ENCODE measurements at places on chromosomes 3 and 15.
A peak's percentile ranks its signal among the peaks of the same experiment; 100 is the strongest.

GRCh38 chr3:58403513-58404109 is 30.0 kb downstream of the PDHB start:
- DNase-seq: no peak

GRCh38 chr3:114668099-114668498 is 374.3 kb downstream of the TIGIT start:
- DNase-seq: no peak

- no peak for DNase-seq
These were observed 97.9 kb downstream of the ADCY5 start for GRCh38 chr3:123350971-123351370.

- DNase-seq: no peak
These were observed 245.1 kb downstream of the MAGI1 start for GRCh38 chr3:65793495-65794200.

- DNase-seq: no peak
These were observed 72.5 kb upstream of the ARHGEF3 start for GRCh38 chr3:56874269-56874668.

- no peak for DNase-seq
These were observed 50.2 kb downstream of the CMC1 start for GRCh38 chr3:28291577-28291976.

DNA sequence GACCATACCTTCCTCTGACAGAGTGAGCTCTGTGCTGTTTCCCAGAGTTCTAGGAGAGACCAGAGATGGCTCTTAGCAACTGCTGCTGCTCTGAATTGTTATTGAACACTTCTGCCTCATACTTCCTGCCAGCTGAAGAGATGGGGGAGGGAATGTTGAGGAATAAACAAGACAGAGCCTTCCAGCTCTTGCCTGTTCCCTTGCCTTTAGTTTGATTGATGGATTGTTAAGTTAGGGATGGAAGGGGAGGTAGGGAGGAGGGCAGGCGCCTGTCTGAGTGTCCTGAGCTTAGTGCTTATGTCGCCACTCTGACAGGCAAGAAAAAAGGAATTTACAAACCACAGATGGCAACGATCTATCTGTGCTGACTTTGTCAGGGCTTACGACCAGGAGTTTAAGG is 42.8 kb downstream of the ZNF609 start:
- DNase-seq: no peak

GRCh38 chr3:128965818-128966217 is 28.1 kb downstream of the CFAP92 start:
- DNase-seq: no peak

- no peak for DNase-seq
These were observed 51.8 kb downstream of the RFTN1 start for GRCh38 chr3:16461463-16462245.

DNA sequence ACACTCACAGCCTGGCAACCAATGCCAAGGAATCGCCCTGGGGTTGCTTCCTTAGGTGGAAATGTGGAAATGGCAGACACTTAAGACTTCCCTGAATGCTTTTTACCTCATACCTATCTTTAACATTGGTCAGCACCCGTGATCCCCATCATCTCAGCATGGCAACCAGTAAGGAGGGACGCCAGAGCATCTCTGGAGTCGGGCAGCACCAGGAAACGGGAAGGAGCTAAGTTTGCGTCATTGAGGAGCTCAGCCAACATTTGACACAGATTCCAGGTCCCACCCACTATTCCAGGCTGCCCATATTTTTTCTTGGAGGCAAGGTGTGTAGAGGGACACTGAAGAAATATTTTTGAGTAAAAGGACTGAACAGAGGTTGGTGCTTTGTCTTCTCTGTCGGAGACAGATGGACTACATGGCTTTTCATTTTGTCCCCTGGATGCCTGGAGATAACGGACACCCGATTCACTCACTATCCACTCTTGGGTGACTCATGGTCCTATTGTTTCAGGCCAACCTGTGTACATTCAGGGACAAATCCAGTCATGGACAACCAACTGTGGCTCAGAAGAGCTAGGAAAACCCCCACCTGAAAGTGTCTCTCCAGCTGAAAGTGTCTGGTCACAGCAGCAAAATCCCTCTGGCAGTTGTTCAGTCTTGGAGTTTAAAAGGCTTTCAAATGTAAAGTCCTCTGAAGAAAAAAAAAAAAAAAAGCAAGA is 70.4 kb upstream of the OXTR start:
- no peak for DNase-seq

GRCh38 chr15:74768771-74769342 is 13.0 kb upstream of the CSK start:
- peak; percentile 62 for DNase-seq

Data from ovary (tissue), 10 donors.